ENCODE measurements at places on chromosomes 6 and 20. TPM values are rescaled to one million over a fixed set of nuclear protein-coding genes. Genes with fewer than 3 reads are reported as not detected.

TRIM38 gene
- 10.1 TPM for polyA plus RNA-seq

DNA sequence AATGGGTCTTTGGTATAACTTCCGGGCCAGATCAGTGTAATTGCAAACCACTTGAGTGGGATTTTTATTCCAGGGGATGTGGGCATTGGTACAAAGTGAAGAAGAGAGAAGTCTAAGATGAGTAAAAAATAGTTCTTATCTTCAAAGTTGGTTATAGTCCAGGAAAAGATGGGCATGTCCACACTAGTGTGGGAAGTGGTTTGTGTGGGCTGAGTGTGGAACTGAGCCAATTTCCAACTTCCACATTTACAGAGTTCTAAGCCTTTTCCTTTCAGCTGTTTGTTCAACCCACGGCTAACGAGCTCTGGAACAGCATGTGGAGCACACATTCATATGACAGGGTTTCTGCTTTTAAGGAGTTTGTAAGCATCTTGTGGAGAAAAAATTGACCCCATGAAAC is 72.3 kb upstream of the IFNGR1 start:
- no peak for DNase-seq

CGA gene
- polyA plus RNA-seq = 0.37 TPM

GRCh38 chr6:131269565-131270391 is 134.5 kb downstream of the AKAP7 start:
- no peak for DNase-seq

SNHG17 gene
- 25.5 TPM for polyA plus RNA-seq

GRCh38 chr20:23339986-23340385 is 10.6 kb upstream of the NXT1 start:
- no peak for DNase-seq

POPDC3 gene
- 0.22 TPM for polyA plus RNA-seq

All from left renal pelvis (tissue), 4 donors.